T-helper 1 cell (primary cell): ENCODE measurements at places on chromosomes 5 and 9.

GRCh38 chr5:140295414-140295813 is 7.5 kb downstream of the PFDN1 start:
- peak; percentile 6 for DNase-seq

DNA sequence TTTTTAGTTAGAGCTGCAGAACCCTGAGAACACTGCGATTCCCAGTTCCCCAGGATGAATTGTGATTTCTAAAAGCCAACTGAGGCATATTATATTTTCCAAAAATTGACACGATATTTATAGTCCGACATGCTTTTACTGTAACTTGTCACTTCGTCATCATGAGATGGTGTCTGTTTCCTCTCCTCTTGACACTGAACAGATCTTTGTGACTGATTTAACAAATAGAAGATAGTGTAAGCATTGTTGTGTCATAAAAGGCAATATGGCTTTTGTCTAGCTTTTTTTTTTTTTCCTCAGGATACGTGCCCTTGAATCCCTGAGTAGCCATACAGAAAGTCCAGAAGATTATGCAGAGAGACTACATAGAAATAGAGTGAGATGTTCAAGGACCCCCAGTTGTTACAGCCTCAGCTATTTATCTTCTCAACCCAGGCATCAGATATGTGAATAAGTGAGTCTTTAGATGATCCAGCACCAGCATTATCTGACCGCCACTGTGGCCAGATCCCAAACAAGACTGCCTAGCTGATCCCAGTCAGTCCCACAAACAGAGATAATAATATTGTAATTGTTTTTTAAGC is 27.8 kb upstream of the CCL21 start:
- no peak for DNase-seq

GRCh38 chr9:88926781-88927505 is 64.3 kb upstream of the S1PR3 start:
- no peak for DNase-seq

DNA sequence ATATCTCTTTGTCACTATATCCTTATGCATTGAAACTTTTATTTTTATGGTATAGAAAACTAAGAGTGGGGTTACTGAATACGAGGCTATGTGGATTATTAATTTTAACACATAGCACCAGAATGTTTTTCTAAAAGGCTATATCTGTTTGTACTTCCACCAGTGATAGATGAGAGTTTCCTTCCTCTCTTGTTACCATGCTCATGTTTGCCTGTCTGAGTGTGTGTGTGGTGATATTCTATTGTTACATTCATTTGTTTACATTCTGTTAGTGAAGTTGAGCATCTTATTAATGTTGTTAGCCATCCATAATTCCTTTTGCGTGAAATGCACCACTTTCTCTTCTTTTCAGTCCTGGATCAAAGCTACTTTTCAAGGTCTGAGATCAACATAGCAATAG is 54.1 kb upstream of the ALDH1A1 start:
- DNase-seq: no peak

DNA sequence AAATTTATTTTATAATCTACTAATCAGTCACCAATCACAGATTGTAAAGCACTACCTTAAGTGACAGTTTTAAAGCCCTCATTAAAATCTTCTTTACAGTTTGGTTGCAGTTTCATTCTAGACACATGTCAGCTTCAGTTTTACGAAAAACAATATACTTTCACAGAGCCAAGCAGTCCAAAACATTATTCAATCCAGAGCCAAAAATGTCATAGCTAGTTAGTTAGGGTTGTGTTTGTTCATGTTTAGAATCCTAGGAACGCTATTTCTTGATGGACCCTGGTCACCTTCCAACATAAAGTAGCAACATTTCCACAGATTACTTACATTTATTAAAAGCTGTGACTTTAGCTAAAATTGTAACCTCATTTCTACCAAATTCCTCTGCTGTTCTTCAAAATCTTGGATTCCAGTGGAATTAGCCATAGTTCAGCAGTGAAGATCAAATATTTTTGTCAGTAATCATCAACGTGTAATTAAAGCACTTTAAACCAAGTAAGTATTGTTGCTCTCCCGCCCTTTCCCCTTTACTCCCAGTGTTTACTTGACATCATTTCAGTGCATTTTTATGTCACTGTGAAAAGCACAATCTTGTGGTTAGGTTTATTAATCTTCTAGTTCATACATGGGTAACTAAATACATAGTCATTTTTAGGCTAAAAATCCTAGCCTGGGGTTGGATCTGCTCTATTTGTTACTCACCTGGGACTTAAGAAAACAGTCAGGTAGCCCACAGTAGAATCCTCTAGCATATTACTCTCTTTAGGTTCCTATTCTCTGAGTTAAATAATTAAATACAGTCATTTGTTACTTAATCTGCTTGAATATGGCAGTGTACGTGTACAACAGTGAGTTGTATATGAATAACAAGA is 74.3 kb downstream of the NIPBL start:
- no peak for DNase-seq

DNA sequence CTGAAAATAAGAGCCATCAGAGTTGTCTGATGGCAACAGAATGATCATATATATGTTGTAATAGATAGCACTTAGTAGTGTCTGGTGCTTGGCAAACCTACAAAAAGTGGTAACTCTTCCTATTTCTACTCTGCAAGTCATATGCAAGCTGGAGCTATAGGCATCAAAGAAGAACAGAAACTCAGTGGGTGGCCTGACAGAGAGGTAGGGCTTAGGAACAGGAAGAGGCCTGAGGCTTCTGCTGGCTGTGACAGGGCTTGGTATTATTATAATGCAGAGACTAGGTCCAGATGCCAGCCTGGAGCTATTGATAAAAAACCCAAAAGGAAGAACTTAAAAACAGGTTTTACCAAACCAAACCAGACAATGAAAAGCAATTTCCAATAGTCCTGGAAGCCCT is 4.4 kb upstream of the DIAPH1 start:
- DNase-seq: no peak

DNA sequence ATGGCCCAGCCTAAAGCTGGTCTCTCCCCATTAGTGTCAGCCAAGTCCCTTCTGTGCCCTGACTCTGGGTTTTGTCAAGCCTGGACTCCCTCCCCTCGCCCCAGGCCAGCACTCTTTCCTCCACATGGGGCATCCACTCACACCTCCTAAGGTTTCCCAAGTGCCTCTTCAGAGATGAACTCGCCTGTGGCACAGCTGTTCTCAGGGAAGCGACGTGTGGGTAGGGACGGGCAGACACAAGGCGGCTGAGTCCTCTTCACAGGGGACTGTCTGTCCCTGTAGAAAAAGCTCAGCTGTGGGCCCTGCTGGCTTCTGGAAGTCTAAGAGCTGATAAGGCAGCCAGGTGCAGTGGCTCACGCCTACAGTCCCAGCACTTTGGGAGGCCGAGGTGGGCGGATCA is 78.5 kb downstream of the CACNA1B start:
- DNase-seq: no peak

DNA sequence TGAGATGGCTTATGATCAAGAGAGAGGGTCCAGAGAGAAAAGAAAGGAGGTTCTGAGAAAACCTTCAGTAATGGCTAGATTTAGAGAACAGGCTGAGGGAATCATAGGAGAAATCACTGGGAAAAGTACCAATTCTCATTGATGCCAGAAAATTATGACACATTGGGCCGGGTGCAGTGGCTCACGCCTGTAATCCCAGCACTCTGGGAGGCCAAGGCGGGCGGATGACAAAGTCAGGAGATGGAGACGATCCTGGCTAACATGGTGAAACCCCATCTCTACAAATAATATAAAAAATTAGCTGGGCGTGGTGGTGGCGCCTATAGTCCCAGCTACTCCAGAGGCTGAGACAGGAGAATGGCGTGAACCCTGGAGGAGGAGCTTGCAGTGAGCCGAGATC is 29.5 kb upstream of the PLIN2 start:
- no peak for DNase-seq

GRCh38 chr5:181223058-181223728 is at the start of gene TRIM41:
TSS of gene TRIM41 (plus strand) at chr5:181223281. CDS start at chr5:181224000, 719 bp downstream.
- peak; percentile 94 for DNase-seq

GRCh38 chr9:128921881-128922763 is 1.3 kb downstream of the PHYHD1 start:
- no peak for DNase-seq

DNA sequence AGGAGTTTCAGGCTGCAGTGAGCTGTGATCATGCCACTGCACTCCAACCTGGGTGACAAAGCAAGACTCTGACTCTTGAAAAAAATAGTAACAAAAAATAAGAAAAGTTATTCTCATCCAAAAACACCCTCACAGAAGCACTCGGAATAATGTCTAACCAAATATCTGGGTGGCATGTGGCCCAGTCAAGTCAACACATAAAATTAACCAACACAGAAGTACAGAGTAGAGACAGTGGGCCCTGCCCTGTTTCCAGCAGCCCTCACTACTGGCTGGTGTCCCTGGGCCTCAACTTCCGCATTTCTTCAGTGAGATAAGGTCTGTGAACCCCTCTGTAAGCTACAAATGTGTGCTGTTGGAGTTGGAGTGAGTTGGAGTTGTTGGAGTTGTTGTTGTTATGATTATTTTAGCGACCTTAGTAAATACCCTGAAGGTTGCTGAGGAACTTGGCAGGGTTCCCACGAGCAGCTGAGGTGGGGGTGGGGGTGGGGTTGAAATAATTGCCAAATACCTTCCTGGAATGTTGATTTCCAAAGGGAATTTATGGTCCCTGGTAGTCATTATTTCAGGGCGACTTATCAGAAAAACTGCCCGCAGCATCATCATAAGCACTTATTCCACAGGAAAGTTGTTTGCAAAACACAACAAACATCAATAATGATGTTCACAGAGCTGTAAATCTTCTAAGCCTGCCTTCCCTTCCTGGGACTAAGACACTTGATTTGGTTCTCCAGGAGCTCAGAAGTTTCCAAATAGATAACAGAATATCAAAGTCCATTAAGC is 30.2 kb downstream of the C5orf15 start:
- DNase-seq: no peak

GRCh38 chr5:137923856-137924255 is 34.6 kb downstream of the PKD2L2 start:
- no peak for DNase-seq

DNA sequence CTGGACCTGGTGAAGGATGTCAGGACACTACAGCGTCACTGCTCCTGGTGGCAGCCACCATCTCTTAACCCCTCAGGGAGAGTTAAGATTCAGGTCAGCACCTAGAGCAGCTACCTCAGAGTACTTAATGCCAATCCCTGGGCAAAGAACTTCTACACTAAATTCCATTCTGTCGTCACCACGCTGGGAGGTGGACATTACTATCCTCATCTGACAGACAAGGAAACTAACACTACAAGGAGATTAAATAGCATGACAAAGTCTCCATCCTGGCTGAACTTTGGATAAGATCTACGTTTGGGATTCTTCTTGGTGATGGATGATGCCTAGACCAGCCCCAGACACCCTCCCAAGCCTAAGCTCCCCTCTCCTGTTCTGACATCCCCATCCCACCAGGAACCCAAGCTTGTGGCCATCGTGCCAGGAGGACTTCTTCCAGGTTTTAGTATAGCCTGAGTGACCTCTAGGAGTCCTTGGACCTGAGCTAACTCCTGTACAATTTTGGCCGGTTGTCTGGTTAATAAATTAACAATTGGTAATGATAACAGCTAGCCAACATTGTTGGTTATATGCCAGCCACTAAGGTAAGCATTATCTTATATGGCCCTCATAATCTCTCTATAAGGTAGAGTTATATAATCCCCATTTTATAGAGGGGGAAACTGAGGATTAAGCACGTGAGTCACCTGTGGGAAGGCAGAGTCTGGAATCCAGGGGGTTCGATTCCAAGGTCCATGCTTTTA is 54.8 kb downstream of the C5orf15 start:
- DNase-seq: no peak

DNA sequence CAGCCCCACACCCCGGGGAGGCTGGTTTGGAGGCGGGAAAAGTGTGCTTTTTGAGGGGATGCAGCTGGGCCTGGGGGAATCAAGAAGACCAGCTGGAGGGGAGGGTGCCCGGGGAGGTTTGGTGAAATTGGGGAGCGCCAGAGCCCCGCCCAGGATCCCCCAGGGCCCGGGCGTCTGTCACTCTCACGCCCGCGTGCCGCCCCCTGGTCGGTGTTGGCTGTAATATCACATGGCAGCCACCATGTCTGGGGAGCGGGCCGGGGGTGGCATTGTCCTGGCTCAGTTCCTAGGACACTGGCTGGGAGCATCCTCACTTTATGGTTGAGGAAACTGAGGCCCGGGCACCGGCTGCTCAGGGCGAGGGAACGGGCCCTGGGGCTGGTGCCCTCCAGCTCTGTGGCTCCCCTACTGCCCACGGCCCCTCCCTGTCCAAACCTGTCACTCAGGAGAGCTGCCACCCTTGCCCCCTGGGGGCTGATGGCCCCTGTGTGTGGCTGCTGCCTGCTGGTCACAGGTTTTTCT is 27.5 kb downstream of the ASS1 start:
- DNase-seq: no peak
